ENCODE measurements at places on chromosomes 11 and 22. TPM values are rescaled to one million over a fixed set of nuclear protein-coding genes. Genes with fewer than 3 reads are reported as not detected.

ADM2 gene
- total RNA-seq: 0.65 TPM

CABP4 gene
- 3.9 TPM for total RNA-seq

OR52I2 gene
- total RNA-seq: not detected

SPON1 gene
- under 0.01 TPM for total RNA-seq

ARHGAP8 gene
- 0.38 TPM for total RNA-seq

OR2AG1 gene
- not detected for total RNA-seq

Data from vein endothelial cell (primary cell).